ENCODE measurements at places on chromosomes 12 and 14. TPM values are rescaled to one million over a fixed set of nuclear protein-coding genes. Genes with fewer than 3 reads are reported as not detected.
A peak's percentile ranks its signal among the peaks of the same experiment; 100 is the strongest.

The PGF gene
- total RNA-seq: 252 TPM

The FAM90A1 gene
- not detected for total RNA-seq

- DNase-seq: no peak
These were observed 39.2 kb upstream of the MEG3 start for GRCh38 chr14:100786576-100787219.

DNA sequence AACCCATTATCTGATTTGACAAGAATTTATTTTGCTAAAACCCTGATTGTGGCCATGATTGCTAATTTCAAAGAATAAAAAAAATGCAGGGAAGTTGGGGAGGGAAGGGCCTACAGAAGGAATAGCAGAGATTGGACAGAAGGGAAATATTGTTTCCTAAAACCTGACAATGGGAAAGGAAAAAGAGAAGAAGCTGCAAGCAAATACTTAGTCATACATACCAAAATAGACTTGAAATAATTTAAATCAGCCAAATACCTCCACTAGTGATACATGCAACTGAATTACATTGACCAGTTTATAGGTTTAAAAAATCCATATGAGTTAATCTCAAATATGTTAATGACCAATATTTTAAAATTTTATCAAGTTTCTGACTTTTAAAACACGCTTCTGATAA, 75.1 kb downstream of the PELI2 start:
- DNase-seq: no peak

- peak; percentile 27 for DNase-seq
These were observed 53.3 kb downstream of the BMAL2 start for GRCh38 chr12:27385766-27386564.
